ENCODE measurements at places on chromosomes 5 and 9.
A peak's percentile ranks its signal among the peaks of the same experiment; 100 is the strongest.

- no peak for DNase-seq
Measured at GRCh38 chr5:73352649-73353230, 95.8 kb downstream of the FOXD1 start.

DNA sequence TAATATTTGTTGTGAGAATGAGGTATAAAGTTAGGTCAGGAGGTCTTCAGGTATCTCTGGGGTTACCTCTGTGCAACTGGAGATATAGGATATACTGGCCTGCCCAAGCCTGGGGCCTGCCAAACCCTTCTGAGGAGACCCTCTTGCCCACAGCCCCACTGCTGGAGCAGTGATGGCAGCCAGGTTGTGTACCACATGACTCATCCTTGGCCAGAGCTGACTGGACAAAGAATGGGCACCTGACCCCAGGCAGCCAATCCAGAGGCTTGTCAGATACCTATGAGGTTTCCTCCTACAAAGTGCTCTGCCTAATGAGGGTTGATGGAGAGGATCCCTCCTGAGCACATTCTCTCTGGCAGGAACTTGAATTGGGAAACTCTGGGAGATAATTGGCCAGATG is 56.1 kb upstream of the TBC1D2 start:
- no peak for DNase-seq

GRCh38 chr9:86828631-86829030 is 118.7 kb downstream of the GAS1 start:
- no peak for DNase-seq

GRCh38 chr5:159978358-159978757 is 30.6 kb upstream of the TTC1 start:
- no peak for DNase-seq

GRCh38 chr5:43401827-43402226 is 10.4 kb downstream of the CCL28 start:
- DNase-seq = no peak

GRCh38 chr9:133944746-133945135 is 47.4 kb downstream of the VAV2 start:
- no peak for DNase-seq

- DNase-seq = no peak
Measured at GRCh38 chr9:107214381-107214780, 68.7 kb upstream of the RAD23B start.

GRCh38 chr5:39970117-39970798 is 545.5 kb upstream of the DAB2 start:
- no peak for DNase-seq

GRCh38 chr9:130092910-130093309 is 39.2 kb downstream of the GPR107 start:
- peak; percentile 89 for DNase-seq

GRCh38 chr9:127130661-127131538 is 8.5 kb upstream of the ANGPTL2 start:
- no peak for DNase-seq

DNA sequence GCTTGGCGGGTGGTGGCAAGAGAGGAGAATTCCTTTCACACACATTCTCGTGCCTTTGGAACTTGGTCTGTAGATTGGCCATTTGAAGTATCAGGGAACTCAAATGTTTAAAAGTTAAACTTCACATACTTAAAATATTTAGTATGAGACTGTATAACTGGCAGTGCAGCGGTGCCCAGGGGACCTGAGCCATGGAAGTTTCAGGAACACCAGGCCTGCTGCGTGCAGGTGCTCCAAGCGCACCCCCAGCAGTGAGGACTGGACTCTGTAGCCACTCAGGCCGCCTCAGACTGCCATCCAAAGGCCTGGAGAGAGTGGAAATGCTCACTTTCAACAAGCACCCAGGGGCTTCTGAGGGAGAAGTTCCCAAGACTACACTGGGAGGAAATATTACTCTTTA is 273.5 kb upstream of the IRX2 start:
- DNase-seq = no peak

DNA sequence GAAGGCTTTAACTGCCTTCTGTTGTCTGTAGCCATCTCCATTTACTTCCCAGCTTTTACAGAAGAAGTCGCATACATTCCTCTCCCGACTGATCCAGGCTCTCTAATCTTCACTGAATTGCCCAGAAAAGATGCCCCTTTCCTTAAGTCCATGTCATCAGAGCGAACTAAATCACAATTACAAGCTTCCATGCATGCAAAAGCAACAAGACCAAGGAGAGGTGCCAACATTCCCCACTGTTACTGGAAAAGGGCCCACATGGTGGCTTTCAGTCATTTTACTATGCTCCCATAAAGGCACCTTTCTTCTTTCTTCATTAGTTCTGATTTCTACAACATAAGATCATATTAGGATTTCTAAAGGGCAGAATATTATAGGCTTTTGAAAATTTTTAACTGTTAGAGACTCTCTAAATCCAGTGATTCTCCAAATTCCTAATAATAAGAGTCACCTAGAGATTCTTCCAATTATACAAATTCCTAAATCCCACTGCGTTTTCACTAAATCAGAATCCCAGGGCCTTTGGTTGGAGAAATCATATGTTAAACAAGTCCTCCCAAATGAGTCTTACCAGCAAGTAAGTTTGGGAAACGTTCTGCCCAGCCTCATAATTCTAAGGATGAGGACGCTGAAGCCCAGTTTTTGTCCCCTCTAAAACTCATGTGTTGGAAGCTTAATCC is 17.0 kb upstream of the ZFR start:
- no peak for DNase-seq

DNA sequence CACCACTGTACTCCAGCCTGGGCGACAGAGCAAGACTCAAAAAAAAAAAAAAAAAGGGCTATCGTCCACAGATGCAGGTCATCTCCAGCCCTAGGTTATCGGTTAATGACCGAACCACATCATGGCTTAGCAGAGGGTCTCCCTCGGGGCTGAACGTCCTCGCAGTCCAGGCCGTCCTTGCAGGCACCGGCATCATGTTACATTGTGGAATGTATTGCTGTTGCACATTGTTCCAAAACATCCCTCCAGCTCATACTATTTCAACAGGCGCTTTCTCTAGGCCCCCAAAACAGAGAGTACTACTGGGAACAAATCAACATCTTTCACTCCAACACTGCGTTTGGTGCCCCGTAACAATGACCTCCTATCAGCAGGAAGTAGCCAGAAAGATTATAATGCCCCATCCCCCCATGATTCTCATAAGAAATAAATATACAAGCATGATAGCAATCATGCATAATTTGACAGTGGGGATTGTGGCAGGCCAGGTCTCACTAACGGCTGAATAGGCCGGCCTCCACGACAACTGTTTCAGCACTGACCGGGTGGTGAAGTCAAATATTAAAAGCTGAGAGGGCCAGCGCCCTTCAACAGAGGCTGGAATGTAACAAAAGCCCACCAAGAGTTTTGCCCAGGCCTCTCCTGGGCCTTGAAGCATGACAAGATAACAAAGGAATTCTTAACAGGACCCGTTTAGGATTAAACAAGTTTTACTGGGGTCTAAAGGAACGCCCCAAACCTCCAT is 1.1 kb upstream of the LCN9 start:
- peak; percentile 13 for DNase-seq

DNA sequence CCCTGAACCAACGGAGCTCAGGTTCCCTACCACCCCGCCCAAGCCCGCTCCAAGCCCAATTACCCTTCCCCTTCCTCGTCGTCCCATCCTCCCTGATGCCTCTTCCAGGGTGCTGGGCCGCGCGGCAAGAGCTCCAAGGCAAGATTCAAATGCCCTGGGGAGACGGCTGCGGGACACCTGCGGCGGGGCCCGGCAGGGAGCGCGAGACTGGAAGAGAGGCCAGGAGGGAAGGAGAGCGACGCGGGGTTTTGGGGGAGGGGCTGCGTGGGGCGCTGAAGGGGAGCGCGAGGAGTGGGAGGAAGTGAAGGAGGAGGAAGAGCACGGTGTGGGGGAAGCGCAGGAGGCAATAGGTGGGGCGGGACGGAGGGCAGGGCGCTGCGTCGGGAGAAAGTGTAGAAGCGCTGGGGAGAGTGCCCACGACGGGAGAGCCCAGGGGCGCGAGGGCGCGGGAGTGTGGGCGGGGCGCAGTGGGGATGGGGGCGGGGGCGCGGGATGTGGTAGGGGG is 975 bp upstream of the NXNL2 start:
- DNase-seq = no peak

DNA sequence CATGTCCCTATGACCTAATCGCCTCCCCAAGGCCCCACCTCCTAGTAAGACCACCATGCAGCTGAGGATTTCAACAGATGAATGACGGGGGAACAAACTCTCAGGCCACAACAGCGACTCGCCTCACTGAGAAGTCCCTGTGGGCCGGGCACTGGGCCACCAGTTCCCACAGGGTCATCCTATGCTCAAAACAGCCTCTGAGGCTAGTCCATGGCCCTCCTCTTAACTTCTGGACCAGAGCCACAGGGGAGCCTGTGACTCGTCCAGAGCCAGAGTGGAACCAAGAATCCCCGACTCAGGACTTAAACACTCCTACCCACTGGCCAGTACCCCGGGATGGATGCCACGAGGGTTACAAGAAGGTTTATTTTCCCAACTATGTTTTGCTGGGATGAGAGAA is 12.3 kb downstream of the GFPT2 start:
- DNase-seq = no peak

DNA sequence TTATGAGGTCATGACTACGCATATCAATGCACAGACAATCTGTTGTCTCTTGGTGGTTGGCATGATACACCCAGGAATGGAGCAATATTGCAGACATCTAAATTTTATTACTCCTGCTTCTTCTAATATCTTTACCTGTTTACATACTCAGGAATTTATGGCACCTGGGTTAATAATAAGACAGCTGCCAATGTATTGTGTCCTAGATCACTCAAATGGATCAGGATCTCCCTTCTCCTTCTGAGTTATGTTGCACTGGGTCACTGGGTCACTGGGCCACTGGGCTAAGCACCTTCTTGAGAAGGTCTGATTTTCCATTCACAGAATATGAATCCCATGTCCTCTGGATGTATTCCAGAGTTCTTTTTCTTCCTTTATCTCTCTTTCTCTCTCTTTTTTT is 41.8 kb downstream of the CCL28 start:
- DNase-seq = no peak

DNA sequence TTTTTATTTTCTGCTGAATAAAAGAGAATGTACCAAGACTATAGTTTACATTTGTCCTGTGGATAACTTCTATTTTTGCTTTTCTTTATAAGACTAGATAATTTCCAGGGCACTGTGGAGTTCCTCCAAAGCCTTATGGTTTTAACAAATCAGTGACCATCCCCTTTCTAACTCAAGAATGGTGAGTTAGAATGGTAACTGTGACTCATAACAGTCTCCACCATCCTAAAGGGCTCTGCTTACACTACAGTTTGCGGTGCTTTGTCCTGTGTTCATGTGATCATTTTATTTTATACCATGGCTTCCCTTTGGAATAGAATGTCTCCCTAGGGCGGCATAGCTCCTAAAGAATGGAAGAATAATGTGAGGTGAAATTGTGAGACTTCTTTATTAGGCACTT is 30.2 kb downstream of the WDR36 start:
- no peak for DNase-seq

GRCh38 chr9:133954862-133955529 is 37.1 kb downstream of the VAV2 start:
- DNase-seq = no peak

DNA sequence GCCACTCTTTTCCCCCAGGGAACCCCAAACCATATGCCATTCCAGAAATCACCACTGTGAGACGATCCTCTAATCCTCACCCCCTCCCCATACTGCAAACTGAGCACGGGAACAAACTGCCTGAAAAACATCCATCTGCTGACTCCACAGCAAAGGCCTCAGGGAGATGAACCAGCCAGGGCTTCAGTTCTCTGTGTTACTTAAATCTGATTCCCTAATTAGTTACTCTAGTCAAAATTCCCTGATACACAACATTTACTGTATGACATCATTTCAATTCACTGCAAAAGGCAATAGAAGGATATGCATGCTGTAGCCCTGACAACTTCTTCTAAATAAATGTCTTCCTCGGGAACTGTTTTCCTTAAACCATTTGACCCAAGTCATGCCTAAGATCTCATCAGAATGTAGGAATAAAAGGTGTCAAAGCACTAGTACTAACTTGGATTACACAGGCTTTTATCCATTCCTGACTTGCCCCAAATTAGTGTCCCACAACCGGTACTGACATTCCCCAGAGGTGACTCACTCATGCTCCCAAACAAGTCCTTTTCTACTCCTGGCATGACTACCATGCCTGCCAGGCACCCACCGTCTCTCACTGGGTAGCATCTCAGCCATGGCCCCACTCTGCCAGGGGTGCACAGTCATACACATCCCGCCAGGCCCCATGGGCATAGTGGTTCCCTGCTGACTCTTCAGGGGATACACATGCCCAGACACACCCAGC is 35.0 kb downstream of the MTX3 start:
- no peak for DNase-seq

GRCh38 chr5:176892663-176893062 is 6.5 kb downstream of the HK3 start:
- DNase-seq = no peak

DNA sequence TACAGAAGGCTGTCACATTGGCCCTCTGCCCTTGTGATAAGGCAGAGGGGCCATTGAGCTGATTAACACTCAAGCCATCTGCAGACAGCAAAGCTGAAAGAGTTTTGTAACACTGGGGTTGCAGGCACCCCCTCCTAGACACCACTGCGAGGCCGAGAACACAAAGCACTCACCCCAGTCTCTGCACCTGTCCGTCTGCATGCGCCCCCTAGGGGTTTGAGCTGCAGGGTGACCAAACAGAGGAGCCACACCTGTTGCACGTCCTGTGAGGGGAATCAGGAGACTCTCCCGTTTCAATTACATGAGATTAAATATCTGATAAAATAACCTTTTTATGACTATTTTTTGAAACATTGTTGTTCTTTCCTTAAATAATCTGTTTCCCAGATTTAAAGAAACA is 1180.4 kb downstream of the CDH9 start:
- no peak for DNase-seq

DNA sequence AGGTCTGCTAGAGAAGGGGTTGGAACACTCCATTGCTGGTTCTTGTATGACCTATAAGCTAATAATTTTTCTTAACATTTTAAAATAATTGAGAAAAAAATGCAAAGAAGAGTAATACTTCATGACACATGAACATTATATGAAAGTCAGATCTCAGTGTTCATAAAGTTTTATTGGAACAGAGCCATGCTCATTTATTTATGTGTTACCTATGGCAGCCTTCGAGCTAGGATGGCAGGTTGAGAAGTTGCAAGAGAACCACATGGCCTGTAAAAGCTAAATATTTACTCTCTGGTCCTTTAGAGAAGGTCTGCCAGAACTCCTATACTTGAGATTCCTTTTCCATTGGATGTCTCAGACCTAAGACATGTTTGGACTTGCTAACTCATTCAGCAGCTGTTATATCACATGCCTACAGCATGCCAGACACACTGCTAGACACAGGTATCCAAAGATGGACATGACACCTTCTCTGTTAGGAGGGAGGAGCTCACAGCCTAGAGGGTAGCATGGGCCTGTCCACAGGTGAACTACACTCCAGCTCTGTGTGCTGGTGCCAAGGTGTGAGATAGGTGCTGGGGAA is 304.3 kb downstream of the ARHGAP26 start:
- DNase-seq = no peak

DNA sequence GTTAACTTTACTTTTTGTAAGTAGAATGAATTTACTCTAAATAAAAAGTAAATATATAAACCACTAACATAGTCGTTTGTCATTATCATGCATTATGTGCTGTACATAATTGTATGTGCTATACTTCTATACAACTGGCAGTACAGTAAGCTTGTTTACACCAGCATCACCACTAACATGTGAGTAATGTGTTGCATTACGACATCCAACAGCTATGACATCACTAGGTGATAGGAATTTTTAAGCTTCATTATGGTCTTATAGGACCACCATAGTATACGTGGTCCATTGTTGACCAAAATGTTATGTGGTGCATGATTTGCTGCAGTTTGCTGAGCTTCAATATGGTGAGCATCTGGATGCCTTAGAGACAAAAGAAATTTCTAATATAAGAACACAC is 819.1 kb upstream of the GRAMD2B start:
- no peak for DNase-seq
